Thymus (tissue), 14 donors: ENCODE measurements at places on chromosomes 12 and 14.

GRCh38 chr14:65949711-65950516 is 536.3 kb upstream of the CCDC196 start:
- no peak for DNase-seq

DNA sequence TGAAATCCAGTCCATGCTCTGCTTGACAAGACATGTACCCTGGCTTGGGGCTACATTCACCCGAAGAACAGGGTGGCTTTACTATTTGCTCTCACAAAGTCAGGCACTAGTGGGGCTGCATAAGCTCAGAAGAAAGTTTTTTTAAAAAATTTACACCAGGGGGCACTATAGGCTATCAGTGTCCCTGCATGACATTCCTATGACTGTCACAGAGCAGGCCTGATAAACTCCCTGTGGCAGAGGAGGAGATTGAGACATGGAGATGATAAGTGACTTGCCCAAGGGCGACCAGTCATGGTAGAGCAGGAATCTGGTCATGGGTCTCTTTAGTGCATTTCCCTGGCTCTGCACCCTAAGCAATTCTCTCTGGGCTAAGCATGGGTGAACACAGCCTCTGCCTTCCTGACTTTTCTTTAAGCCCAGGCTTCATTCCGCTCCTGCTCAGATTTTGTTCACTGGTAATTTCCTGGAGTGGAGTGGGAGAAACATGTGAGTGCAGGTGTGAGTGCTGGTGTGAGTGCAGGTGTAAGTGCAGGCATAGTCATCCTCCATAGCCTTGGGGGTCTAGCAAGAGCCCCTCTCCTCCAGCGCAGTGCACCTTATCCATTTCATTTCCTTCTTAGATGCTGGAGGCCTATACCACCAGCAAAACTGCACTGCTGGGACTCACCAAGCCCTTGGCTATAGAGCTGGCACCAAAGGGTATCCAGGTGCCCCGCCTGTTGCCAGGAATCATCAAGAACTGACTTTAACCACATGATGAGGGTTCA is 91.6 kb downstream of the DHRS2 start:
- DNase-seq = no peak

GRCh38 chr14:93150227-93151208 is 34.2 kb downstream of the MOAP1 start:
- DNase-seq = no peak

- DNase-seq = no peak
Measured at GRCh38 chr12:18979401-18980126, 150.0 kb upstream of the PLEKHA5 start.

- no peak for DNase-seq
Measured at GRCh38 chr12:6852651-6853354, 853 bp downstream of the USP5 start.

GRCh38 chr12:49904601-49905000 is 901 bp upstream of the FAIM2 start:
- no peak for DNase-seq

- no peak for DNase-seq
Measured at GRCh38 chr12:54431911-54432814, 13.1 kb upstream of the ITGA5 start.

- no peak for DNase-seq
Measured at GRCh38 chr14:23164250-23164649, 19.2 kb downstream of the SLC7A8 start.

DNA sequence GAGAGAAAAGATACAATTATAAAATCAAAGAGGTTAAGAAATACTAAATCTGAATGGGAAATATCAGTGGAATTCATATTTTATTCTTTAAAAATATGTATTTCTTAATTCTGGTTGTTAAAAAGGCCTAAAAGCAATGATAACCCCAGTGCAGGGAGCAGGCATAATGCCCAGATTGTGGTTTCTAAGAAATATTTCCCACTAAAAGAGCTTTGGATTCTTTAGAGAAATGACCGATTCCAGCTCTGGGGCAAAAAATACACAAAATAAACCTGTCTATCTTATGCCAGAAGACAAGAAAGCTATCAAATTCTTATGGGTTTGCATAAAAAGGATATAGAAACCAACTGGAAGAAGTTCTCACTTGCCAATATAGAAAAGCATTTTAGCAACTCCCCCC is 71.6 kb downstream of the PDE6H start:
- no peak for DNase-seq

DNA sequence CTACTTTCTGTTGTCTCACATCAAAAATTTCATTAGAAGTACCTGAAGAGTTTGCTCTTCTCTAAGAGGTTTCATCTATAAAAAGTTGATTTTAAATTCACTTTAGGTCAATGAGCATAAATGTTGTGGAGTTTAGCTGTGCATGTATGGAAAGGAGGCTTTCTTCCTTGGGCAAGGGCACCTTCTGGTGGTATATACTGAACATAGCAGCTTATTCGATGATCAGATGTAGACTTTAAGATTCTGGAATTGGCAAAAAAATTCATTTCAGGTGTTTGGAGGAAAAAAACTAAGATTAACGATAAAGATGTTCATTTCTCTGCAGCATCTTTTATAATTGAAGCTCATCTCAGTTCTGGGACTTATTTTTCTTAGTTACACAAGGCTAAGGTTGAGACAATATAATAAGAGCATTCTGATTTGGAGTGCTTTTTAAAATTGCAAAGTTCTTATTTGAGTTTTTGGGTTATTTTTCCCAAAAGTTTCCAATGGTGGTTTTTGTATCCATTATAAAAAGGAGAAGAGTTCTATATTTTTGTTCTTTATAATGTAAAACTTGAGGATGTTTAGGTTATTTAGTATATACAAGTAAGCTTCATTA is 46.8 kb downstream of the TMEM117 start:
- peak; percentile 8 for DNase-seq

- DNase-seq = no peak
Measured at GRCh38 chr12:125228519-125229260, 163.5 kb downstream of the AACS start.

- DNase-seq = no peak
Measured at GRCh38 chr12:77493302-77494168, 337.2 kb upstream of the NAV3 start.

DNA sequence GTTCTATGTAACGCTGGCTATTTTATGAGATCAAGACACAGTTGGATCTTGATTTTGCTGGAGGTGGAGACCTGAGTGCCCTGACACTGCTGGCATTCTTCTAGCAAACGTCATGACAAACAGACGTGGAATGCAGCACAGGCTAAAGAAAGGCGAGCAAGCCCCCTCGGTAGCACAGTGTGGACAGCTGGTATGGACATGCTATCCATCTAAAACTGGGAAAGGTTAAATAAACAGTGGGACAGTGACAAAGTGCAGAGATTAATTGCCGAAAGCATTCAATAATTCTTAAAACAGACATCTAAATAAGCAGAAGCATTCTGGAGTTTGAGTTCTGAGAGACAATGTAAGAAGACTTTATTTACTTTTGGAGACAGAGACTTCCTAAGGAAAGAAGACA is 237.2 kb downstream of the FBXL14 start:
- no peak for DNase-seq

DNA sequence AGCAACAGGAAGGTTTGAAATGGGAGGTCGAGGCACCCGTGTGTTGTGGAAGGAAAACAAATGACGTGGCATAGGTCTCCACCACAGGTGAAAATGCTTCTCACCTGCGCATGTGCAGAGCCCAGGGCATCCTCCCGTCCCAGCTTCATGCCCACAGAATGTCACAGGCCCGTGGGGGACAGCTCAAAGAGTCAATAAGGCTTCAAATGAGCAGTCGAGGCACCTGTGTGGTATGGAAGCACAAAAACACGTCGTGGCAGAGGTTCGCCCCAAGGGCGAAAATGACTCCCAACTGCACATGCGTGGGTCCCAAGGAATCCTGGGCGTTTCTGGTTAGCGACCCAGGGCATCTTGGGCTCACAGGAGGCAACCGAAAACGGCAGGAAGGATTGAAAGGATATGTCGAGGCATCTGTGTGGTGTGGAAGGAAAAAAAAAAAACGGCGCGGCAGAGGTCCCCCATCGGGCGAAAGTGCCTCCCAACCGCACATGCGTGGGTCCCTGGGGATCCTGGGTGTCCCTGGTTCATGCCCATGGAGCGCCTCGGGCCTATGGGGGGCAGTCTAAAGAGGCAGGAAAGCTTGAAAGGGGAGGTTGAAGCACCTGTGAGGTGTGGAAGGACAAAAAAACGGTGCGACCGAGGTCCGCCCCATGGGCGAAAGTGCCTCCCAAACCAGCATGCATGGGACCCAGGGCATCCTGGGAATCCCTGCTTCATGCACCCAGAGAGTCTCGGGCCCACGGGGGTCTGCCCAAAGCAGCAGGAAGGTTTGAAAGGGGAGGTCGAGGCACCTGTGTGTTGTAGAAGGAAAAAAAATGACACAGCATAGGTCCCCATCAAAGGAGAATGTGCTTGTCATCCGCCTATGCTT is 578.5 kb downstream of the ALG10 start:
- no peak for DNase-seq

DNA sequence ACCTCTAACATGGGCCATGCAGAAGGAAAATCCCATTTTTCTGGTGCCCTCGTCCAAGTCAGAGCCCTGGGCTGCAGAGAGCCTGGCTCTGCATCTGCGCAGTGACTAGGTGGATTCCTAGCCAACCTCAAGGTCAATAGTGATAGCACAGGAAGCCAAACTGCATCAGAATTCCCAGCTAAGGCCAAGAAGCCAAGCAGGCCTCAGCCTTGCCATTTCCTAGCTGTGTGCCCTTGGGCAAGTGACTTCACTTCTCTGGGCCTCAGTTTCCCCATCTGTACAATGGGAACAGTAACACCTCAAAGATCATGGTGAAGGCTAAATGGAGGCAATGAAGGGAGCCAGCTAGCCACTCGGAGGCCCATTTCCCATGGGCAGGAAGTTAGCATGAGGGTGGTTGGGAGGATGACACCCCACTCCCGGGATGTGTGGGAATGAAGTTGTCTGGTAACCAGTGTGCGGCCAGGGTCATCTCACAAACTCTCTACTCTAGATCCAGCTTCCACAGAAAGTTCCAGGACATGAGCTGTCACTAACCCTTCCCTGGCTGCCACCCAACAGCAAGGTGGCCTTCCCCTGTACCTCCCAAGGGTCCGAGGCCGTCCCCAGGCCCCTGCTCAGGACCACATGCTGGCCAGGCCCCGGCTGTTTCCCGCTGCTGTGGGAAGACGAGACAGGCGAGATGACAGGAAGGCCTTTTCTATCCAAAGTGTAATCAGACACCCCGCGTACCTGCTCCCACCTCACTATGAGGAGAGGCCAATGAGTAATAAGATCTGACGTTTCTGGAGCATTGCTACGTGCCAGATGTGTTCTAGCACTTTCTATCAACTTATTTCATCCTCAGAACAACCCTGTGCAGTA is 125.7 kb downstream of the SCARB1 start:
- no peak for DNase-seq
